ENCODE measurements at places on chromosomes 11 and 22. TPM values are rescaled to one million over a fixed set of nuclear protein-coding genes. Genes with fewer than 3 reads are reported as not detected.

Gene BRD1
- 29.2 TPM for polyA plus RNA-seq

Gene SPI1
- 4.2 TPM for polyA plus RNA-seq

Gene RGL4
- 5.3 TPM for polyA plus RNA-seq

Gene KLHDC7B
- 0.39 TPM for polyA plus RNA-seq

Gene MED19
- polyA plus RNA-seq, result 25.9 TPM

Gene LRRC56
- polyA plus RNA-seq, result 2.8 TPM

Gene FAM83F
- 3.2 TPM for polyA plus RNA-seq

Gene NEFH
- 8.4 TPM for polyA plus RNA-seq

Gene CAPN1
- 104 TPM for polyA plus RNA-seq

Gene STK33
- 28.5 TPM for polyA plus RNA-seq

- DNase-seq, result no peak
These were observed 52.6 kb upstream of the ELF5 start for GRCh38 chr11:34566208-34566551.

DNA sequence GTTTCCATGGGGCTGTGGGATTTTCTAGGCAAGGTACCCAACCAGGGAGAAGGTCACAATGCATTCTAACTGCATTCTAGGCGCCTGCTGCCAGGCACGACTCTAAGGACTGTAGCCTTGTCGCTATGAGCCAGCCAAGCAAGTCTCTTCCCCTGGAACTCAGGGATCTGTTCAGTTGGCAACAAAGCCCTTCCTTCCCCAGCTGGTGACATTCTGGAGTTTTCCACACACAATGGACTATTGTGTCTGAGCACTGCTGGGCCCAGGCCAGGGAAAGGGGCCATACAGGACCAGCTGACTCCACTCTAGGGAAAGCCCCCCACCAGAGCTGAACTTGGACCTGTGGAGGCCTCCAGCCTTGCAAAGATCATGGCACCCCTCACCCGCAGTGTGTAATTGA, 116.8 kb downstream of the RRAS2 start:
- no peak for DNase-seq

DNA sequence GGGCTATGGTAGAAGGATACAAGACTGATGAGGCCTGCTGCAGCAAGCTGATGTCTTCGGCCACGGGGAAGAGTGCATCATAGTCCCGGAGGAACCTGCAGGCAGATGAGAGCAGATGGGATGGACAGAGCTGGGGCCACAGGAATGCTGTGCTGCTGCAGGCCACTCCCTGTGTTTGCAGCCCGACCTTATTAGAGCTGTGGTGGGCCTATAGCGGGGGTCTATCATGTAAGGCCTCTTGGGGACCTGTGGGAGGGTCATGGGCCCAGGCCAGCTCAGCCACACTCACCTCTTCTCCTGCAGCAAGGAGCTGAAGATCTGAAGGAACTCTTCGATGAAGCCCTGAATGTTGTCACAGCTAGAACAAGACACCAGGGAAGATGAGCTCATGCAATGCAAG, 31.9 kb downstream of the ASCC2 start:
- no peak for DNase-seq

GRCh38 chr11:74702383-74703007, 28.7 kb downstream of the CHRDL2 start:
- DNase-seq, result no peak

DNA sequence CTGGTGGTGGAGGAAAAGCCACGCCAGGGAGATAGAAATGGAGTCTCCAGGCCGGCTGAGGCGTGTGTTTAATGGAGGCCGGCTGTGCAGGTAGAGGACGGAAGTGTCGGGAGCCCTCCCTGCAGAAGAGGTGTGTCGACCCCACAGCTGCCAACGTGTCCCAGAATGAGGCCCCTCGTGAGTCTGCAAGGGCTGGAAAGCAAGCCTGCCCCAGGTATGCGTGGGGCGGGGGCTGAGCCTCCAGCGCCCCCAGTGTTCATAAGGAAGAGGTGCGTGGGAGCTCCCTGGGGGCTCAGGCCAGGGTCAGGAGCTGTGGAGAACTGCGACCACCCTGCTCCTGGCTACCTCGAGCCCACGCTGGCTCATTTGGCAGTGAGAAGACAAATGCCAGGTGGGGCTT, 38.0 kb upstream of the JAM3 start:
- DNase-seq, result no peak

- no peak for DNase-seq
These were observed 237.9 kb downstream of the LUZP2 start for GRCh38 chr11:24734742-24735237.

GRCh38 chr11:107898270-107898669, 30.0 kb upstream of the RAB39A start:
- DNase-seq, result no peak

DNA sequence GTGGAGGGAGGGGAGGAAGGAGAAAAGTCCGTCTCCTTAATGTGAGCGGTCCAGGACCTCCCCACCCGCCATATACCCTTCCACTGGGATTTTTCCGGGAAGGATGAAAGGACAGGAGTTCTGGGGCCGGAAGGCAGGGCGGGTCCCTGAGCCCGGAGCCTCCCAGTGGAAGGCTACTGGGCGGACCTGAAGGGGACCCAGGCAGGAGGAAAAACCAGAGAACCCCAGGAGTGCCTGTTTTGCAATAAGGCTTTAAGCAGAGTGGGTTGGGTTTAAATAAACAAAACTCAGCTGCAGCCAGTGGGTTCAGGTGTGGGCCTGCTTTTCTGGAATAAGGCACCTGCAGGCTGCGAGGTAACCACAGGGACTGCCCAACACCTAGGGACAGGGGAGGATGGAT, 1.7 kb upstream of the CELSR1 start:
- no peak for DNase-seq

GRCh38 chr11:67366546-67366945, 6.9 kb downstream of the CLCF1 start:
- no peak for DNase-seq

DNA sequence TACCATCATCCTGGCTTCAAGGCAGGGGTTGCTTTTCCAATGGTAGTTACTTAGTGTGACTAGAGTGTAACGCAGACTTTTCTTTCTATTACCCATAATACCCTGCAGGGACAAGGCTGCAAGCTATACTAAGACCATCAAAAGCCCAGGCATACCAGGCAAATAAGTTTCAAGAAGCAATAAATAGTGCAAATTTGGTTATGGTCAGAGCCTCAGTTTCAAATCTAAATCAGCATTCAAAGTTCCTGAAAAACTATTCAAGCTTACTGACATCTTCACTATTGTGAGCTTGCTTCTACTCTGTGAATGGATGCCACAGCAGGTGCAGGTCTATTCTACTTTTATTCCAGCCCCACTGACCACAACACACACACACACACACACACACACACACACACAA, 2.5 kb upstream of the HBB start:
- no peak for DNase-seq

DNA sequence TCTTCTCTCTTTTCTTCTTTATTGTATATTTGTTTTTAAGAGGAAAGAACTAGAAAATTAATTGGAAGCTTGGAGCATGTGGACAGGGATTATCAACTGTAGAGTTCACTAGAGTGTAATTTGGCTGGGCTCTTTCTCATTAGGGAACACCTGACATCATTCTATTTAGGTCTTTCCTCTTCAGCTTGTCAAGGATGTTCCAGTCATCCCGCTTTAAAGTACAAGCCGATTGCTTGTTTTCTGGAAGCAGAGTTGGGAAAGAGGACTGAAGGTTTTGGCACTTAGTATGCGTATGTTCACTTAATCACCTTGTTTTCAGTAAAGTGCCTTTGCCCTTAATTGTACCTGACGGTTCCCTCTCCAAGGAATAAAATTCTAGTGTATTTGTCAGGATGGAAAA, 111.6 kb downstream of the WNT11 start:
- DNase-seq, result no peak
